Activated naive CD8-positive, alpha-beta T cell treated with anti-CD3 and anti-CD28 coated beads for 36 hours (primary cell): ENCODE measurements at places on chromosomes 7 and 10.
A peak's percentile ranks its signal among the peaks of the same experiment; 100 is the strongest.

- no peak for DNase-seq
These were observed 4.3 kb downstream of the PRRT4 start for GRCh38 chr7:128357217-128357613.

GRCh38 chr10:132151286-132151950 is 35.3 kb upstream of the DPYSL4 start:
- DNase-seq: no peak

DNA sequence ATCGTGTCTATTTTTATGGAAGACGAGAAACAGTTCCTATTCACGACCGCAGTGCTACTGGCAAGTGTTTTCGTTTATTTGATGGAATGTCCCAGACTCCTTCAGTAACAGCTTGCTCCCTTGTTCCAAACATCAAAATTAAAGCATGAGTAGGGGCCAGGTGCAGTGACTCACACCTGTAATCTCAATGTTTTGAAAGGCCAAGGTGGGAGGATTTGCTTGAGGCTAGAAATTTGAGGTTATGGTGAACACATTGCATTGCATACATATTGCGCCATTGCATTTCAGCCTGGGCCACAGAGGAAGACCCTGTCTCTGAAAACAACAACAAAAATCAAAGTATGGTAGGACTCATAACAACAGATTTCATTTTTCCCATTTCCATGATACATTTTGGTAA is 22.8 kb downstream of the PTTG1IP2 start:
- DNase-seq: no peak

GRCh38 chr7:158766570-158767281 is 62.1 kb upstream of the NCAPG2 start:
- DNase-seq: no peak

DNA sequence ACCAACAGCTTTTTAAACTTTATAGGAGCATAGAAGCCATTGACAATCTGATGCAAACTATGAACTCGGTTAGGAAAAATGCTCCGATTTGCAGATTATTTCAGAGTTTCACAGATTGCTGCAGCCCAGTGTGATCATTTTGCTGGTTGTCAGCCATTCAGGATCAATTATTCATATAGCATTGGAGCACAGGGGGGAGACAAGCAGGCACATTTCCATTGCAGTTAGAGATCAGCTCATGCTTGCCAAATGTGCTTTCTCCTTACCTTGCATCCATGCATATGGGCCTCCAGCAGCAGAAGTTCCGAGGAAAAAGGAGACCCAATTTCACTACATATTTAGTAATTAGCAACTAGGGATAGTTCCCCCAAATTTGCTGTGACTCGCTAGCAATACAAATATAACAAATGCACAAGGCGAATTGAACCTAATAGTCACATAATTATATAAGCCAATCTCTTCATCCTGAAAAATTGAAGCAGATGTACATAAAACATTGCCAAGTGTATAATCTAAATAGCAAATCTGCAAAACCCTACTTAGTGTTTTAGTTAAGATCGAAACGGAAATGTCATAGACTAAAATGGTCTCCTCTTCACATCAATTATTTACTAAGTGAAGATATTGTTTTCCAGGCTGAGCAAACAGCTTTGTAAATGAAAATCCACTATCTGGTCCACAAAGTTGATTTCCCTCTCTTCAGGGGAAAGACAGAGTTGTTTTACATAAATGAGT is 49.5 kb upstream of the RSU1 start:
- DNase-seq: no peak

DNA sequence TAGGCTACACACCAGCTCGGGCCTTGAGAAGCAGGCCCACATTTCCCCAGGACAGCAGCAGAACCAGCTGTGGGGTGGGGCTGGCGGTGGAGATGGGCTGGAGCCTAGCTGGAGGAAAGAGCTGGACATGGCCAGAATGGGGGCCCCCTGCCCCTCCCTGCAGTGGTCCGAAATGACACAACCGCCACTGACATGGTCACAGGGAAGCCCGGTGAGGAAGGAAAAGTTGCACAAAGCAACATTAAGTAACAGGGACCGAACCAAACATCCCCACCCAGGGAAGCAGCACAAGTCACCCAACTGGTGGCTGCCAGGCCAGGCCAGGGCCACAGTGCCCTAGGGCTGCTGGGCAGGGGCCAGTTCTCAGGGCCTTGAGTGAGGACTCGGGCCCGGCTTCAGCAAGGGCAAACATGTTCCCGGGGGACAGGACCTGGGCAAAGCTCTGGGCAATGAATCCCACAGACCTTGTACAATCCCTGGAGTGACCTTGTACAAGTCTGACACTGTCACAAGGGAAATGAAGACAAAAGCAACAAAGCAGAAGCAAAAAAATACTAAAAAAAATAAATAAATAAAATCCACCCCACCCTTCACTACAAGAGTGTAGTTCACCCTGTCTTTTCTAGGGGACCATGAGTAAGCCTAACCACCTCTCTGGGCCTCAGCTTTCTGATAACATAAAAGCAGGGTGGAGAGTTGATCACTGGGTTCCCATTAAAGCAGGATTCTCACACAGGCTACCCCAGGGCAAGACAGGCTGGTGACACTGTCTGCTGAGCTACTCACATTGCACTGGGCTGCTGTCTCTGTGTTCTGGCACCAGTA is 33.0 kb downstream of the PSAP start:
- no peak for DNase-seq

GRCh38 chr7:21425290-21425689 is 2.6 kb upstream of the SP4 start:
- no peak for DNase-seq

GRCh38 chr7:137881607-137882260 is 35.0 kb upstream of the DGKI start:
- no peak for DNase-seq

DNA sequence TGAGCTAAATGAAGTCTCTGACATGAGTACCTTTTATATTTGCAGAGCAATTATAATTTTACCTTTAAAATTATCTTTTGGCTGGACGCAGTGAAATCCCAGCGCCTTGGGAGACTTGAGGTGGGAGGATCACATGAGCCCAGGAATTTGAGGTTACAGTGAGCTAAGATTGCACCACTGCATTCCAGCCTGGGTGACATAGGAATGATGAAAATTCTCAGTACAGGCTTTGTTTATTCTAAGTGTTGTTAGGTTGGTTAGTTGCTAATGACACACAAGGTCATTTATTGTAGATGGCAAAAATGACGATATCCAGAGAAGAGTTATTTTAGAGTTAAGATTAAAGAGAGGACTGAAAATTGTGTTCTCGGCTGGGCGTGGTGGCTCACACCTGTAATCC is 87.6 kb downstream of the XRCC2 start:
- no peak for DNase-seq

- DNase-seq: no peak
These were observed 21.8 kb downstream of the VIM start for GRCh38 chr10:17249820-17250219.

GRCh38 chr7:155454183-155455112 is 3.5 kb upstream of the EN2 start:
- no peak for DNase-seq

DNA sequence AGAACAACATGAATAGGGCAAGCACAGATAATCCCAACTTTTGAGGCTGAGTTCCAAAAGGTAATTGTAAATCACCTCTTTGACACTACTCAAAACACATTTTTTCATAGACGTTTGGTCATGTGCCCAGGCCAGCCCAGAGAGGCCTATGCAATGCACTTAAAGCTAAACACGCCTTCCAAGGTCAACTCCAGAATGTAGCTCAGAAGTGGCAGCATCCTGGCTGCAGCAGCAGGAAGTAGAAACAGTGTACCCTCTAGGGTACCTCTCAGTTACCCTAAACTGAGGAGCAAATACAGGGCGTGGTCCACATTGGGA is 58.7 kb downstream of the OSBPL3 start:
- DNase-seq: no peak

DNA sequence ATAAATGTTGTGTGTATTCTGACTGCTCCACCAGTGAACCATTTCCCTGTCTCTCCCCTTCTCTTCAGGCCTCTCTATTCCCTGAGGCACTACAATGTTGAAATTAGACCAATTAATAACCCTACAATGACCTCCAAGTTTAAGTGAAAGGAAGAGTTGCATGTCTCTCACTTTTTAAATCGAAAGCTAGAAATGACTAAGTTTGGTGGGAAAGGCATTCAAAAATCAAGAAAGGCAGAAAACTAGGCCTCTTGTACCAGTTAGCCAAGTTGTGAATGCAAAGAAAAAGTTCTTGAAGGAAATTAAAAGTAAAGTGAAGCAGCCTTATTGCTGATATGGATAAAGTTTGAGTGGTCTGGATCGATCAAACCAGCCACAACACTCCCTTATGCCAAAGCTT is 198.3 kb upstream of the YAE1 start:
- DNase-seq: no peak

GRCh38 chr7:68488341-68489060 is 1109.8 kb upstream of the AUTS2 start:
- DNase-seq: no peak

- no peak for DNase-seq
These were observed 8.3 kb upstream of the GNAT3 start for GRCh38 chr7:80520199-80520598.

DNA sequence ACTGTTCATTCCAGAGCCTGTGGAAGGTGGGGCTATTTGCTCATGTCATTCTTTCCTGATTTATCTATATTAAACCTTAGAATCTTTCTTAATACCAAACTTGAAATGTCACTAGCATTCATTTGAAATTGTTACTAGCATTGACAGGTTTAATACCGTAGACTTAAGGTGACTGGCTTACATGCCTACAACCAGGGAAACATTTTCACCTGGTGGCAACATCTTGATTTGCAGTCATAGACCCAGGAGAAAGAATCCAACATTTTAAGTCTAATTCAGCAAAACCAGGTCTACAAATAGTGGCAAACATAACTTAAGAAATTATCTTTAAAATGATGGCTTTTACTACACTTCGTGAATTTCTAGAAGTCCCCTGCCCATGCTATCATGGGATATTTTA is 353.7 kb downstream of the HTR7 start:
- no peak for DNase-seq

GRCh38 chr10:24393201-24393600 is 184.3 kb downstream of the KIAA1217 start:
- DNase-seq: no peak

DNA sequence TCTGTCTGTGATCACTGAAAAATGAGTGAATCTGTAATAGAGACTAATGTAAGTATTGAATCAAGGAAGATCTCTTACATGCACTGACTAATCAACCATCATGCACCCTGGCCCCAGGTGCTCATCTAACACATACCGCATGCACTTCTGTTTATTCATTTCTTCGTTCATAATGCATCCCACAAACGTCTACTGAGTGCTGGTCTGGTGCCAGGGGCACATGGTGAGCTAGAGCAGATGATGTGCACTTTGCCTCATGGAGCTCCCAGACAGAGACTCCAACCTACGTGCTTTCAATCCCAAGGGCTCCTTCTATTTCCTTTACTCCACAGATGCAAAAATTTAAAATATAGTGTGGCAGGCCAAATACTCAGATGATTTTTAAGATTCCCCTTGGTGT is 10.7 kb downstream of the C10orf90 start:
- DNase-seq: no peak

DNA sequence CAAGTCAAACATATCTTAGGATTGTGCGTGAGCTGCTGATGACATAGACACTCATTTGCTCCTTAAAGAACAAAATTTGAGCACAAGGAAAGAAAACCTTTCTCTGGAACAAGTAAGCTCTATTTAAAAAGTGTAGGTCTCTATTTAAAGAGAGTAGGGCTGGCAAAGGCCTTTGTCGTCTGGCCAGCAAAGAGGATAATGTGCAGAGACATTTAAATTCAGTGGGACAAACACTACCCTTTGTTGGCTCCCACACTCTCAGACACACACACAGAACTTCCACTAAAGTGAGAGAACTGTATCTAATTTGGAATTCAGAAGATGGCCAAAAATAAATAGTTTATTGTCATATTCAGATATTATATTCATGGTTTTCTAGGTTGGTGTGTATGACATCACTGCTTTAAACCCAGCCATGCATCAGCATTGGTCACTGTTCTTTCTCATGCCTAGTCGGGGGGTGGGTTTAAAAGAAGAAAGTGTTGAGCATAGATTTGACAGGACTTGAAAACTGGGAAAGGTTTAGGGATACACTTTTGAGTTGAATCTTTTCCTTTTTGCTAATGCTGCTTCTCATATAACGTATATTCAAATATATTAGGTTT is 49.5 kb upstream of the HDAC9 start:
- DNase-seq: no peak

DNA sequence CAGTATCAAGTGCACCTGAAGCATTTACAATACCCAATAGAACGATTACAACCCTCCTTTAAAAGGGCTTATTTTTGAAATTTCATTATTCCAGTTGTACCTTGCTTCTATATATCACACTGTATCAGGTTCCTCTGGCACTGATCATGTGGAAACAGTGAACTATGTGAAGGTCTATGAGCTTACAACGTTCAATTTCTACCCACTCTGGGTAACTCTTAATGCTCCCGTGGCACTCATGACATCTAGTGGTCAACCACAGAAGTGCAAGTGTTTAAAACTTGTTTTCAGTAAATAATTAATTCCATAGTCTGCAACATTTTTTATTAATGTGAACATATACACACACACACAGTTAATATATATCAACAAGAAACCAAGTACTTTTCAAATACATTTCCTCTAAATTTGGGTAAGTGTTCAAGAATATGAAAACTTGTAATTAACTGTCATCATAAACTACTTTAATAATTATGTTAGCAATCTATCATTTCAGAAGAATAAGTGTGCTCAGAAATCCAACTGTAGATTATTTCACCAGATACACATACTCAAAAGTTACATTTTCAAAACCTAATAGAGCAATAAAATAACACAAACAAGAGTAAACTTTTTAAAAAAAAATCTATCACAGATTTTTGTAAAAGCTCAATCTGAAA is 61.0 kb downstream of the MPP7 start:
- DNase-seq: peak; percentile 13

DNA sequence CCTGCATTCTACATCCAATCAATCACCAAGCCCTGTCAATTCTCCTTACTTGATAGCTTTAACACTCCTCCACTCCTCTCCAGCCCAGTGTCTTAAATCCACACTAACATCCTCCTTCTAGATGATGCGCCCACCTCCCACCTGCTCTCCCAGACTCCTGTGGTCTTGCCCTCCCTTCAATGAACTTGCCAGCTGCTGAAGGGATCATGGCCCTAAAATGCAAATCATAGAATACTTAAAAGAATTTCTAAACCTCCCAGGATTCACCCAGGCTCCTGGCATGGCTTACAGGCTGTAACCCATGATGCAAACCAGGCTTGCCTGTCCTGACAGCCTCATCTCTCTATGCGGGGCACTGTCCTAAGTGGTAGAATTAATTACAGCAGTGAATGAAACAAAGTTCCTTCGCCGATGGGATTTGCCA is 43.6 kb downstream of the SYPL1 start:
- DNase-seq: no peak
